ENCODE measurements at places on chromosomes 12 and 14.

GRCh38 chr14:60215520-60216420, 33.3 kb upstream of the PPM1A start:
- no peak for DNase-seq

GRCh38 chr12:30795410-30796312, 40.9 kb upstream of the CAPRIN2 start:
- peak; percentile 72 for DNase-seq

DNA sequence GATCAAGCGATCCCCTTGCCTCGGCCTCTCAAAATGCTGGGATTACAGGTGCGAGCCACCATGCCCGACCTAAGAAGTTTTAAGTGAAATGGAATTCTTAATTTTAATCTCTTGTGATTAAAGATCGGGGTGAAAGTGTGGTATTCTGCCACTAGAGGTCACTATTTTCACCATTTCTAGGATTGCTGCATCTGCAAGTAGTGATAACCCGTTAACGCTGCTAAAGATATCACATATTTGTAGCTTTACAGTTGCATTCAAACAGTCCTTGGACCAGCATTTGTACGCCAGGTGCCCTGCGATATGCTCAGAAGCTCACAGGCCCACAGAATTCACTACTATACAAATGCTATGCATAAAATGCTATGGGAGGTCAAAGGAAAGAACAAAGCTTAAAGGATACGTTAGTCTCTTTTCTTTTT, 19.3 kb downstream of the CCDC62 start:
- peak; percentile 62 for DNase-seq

DNA sequence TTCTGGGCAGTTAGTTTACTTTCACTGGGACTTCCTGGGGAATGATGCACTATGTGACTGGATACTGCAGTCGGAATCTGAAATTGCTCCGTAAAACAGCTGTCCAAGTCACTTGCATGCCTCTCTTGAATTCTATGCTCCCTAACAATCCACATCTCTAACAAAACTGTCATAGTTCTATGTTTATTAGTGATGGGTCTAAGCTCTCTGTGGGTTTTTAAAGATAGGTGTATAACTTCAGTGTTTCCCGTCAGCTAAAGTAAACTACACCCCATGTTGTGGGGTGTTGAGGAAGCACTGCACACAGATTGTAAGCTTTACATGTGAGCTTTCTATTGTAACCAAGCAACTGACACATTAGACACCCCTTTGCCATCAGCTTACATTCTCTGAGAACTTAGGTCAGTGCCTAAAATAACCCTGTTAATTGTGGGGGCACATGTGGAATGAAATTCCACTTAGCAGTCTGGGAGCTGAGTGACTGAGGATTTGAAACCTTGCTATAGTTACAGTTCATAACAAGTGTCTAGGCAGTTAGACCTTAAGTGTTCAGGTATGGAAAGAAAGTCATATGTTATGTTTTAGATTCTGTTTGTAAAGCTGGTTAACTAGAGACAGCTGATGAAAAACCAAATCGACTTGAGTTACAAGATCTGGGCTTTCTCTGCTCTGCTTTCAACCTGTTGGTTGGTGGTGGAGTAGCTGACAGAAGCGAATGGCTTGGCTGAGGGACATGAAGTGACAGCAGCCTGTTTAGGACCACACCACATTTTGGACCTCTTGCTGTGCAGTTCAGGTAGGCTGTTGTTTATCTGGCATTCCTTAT, 165.7 kb downstream of the AKAP6 start:
- no peak for DNase-seq

GRCh38 chr14:66539034-66539433, 31.1 kb downstream of the GPHN start:
- DNase-seq = no peak

DNA sequence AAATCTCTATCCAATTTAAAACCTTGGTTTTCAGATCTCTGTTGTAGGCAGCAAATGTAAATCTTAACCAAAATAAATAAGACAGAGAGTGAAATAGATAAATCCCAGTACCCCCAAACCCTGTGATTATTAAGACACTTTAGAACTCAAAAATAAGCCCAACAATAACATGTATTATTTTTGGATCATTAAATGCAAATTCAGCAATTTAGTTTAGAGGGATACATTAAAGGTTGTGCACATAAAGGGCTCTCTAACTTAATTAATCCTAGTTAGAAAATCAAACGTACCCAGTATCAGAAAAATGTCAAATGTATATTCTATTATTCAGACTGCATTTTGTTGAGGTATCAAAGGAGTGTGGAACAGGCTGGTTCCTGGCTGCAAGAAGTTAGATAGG, 416.8 kb downstream of the SLC16A7 start:
- DNase-seq = no peak

- no peak for DNase-seq
Observed at GRCh38 chr14:26008290-26008689, 589.5 kb downstream of the NOVA1 start.

DNA sequence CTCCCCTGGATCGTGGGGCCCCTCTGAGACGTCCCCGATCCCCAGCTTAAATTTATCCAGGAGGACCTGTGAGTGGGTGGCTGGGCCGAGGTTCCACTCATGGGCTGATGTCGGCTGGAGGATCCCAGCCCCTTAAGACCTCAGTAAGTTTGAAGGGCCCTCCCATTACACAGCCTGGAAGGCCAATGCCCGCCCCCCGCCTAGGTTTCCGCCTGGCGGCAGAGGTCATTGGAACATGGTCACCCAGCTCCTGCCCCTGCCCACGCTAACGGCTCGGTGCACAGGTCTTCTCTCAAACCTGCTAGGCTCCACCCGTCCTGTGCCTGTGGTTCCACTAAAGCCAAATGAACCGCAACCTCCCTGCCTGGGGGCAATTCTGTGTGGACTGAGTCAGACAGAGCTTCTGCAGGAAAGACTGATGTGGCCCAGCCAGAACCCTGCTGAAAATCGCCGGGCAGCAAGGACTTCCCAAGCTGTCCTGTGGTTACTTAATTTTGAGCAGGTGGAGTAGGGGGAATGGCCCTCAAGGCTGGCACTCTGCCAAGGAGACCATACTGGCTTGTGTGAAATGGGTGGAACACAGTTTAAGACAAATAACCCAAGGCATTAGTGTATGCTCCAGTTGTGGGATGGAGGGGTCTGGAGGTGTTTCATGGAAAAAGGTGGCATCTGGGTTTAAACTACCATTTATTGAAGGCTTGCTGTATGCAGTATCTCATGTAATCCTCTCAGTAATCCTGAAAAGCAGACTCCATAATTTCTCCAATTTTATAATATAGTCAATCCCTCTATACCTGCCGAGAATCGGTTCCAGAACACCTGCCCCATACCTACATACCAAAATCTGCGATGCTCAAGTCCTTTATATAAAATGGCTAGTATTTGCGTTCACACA, 903 bp upstream of the NT5DC3 start:
- peak; percentile 90 for DNase-seq

GRCh38 chr12:106863189-106863588, 88.7 kb downstream of the RIC8B start:
- DNase-seq = no peak

GRCh38 chr12:49673446-49674317, 33.5 kb downstream of the FMNL3 start:
- DNase-seq = no peak
